NCI-H1105 (cell line): ENCODE measurements at places on chromosomes 2 and 18.

- no peak for DNase-seq
These were observed 303.6 kb upstream of the TFPI start for GRCh38 chr2:187857826-187858225.

- no peak for DNase-seq
These were observed 28.8 kb downstream of the ZBTB14 start for GRCh38 chr18:5266721-5267120.

DNA sequence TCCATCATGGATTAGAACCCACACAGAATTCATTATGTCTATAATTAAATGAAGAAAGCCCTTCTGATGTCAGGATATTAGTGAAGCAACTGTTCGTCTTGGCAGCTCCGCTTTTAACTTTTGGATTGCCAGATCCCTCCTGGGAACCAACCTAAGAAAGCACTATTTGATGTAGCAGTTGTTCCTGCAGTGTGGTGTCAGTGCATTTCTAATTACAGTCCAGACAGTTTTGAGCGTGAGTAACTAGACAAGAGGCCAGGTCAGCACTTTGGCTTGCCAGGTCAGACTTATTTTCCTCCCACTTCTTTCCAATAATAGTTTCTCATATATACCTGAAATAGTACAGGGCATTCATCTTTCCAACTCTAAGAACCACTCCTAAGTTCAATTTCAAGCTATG lies 13.8 kb downstream of the NRXN1 start:
- DNase-seq, result no peak

DNA sequence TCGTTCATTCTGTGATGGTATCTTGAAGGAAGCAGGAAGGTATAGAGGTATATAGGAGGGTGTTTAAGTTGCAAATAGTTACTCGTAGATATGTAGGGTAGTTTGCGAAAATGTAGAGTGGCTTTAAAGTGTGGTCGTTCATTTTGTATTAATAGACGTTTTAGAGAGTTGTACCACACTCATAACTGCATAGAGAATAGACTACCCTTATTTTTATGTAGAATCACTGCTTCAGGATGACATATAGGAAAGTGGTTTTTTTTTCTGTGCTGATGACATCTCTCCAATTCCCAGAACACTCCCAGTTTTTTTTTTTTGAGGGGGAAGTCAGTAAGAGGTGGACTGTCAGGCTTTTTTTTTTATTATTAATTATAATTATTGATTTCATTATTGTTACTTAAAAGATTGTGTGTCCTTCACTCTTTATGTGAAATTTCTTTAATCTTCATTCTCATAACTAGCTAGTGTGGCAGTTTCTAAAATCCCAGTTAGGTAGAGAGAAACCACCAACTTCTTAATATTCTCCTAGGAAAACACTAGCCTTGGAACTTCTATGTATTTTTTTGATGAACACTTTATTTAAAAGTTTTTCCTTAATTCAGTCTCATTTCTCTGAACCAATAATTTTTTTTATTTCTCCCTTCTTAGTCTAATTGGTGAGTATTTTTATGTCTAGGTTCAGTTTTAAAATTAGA lies 1.5 kb downstream of the ACTR3 start:
- DNase-seq, result no peak

- no peak for DNase-seq
These were observed 214.8 kb downstream of the NEDD4L start for GRCh38 chr18:58258692-58259342.

- DNase-seq, result no peak
These were observed 2.3 kb downstream of the CETN1 start for GRCh38 chr18:582465-582864.

DNA sequence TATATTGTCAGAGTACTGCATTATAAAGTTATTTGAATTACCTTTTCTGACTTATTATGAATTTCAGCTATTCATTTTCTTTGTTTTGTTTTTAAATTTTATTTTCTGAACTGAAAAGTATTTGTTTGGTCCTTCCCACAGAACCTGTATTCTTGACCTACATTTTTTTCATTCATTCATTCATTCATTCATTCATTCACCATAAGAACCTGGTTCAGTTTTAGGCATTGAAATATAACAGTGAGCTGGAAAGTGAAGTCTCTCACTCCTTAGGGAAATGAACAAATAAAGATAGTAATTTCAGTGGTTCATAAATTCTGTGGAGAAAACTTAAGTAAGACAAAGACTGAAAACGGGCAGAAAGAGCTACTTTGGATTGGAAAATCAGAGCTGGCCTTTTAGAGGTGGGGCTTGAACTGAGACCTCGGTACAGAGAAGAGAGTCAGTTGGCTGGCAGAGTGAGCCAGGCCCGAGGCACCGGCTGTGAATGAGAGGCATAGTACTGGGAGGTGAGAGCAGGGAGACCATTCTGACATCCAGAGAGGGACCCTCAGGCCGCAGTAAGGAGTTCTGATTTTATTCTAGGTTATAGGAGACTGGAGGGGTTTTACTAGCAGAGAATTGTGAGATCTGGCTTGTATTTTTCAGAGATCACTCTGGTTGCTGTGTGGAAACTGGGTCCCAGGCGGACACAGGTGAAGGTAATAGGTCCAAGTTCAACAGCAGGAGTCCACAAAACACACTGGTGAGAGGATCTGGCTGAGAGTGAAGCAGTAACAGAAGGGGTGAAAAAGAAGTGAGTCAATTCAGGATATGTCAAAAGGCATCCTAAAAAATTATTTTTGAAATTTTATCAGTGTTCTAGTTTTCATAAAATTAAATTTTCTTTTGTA lies 75.8 kb upstream of the FN1 start:
- DNase-seq, result no peak

GRCh38 chr2:229314117-229314516 lies 43.0 kb upstream of the PID1 start:
- DNase-seq, result no peak

- DNase-seq, result no peak
These were observed 220.6 kb upstream of the LRRTM1 start for GRCh38 chr2:80525152-80525551.

DNA sequence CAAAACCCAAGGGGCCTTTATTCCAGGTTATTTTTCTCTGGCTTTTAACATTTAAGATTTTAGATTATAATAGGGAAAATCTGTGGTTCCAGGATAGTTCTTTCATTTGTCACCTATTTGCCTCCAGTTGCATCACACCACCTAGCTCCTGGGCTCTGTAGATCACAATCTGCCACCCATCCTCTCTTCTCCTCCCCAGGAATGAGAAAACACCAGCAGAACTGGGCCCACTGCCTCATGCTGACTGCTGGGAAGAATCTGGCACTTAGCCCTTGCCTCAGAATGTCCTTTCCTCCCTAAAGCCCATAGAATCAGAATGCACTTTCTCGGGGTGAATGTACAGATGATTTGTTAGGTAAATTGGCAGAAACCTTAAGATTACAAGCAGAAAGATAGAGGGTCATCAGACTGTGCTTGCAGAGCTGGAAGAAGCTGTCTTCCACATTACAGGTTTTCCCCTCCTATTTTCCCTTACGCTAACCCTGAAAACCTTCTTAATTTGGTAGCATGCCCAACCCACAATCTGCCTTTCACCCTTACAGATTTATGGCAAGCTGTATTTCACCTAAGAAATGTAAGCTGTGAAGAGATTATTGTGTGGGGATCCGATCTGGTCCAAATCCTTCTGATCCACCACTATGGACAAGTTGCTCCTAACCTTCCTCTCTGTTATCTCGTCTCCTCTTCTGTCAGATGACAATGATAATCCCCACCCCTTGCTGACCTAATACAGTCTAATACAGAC lies 72.6 kb downstream of the LRRC30 start:
- no peak for DNase-seq

DNA sequence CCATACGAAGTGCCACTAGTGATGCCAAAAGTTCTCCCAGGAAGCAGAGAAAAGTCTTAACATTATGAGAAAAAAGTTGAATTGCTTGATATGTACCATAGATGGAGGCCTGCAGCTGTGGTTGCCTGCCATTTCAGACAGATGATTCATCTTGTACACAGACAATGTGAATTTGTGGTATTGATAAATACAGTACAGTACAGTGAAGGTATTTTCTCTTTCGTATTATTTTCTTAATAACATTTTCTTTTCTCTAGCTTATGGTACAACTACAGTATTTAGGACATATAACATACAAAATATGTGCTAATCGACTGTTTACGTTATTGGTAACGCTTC lies 33.6 kb upstream of the VWC2L start:
- no peak for DNase-seq
